ENCODE measurements at places on chromosomes 7 and 10.

DNA sequence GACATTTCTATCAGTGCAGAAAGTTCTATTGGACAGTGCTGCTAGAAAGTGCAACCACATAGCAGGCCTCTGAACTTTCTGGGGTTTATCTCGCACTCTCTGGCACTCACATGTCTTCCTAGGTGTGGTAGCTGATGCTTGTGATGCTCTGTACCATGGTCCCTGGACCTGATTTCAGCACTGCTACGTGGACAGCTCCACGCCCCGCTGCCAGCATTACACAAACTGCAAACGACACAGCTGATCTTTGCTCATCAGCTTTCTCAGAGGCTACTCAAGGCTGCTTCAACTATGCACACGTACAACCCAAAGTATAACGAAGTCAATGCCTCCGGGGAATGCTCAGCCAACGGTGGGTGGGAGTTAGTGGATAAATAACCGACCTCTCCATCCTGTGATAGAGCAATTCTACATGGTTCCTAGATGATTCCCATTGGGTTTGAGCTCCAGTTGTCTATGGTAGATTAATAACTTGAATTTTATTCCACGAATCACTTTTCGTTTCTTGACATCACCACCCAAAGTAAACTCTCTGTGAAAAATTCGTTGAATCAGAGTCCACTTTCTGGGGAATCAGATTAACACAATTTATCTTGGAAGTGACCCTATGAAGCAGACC is 302.5 kb downstream of the ACTR3B start:
- no peak overlapping the region for H3K4me3 ChIP-seq
- no peak overlapping the region for H3K27ac ChIP-seq
- H3K4me1 ChIP-seq: no peaks in the 10 kb centered on the region
- no peaks in the 10 kb centered on the region for H3K27me3 ChIP-seq
- H3K36me3 ChIP-seq: no peaks in the 10 kb centered on the region

- H3K4me3 ChIP-seq: no peak overlapping the region
- no peak for DNase-seq
- no peaks in the 10 kb centered on the region for H3K4me1 ChIP-seq
- no peaks in the 10 kb centered on the region for H3K27me3 ChIP-seq
- H3K36me3 ChIP-seq: no peaks in the 10 kb centered on the region
Measured at GRCh38 chr10:103181244-103181643, 11.8 kb downstream of the NT5C2 start.

DNA sequence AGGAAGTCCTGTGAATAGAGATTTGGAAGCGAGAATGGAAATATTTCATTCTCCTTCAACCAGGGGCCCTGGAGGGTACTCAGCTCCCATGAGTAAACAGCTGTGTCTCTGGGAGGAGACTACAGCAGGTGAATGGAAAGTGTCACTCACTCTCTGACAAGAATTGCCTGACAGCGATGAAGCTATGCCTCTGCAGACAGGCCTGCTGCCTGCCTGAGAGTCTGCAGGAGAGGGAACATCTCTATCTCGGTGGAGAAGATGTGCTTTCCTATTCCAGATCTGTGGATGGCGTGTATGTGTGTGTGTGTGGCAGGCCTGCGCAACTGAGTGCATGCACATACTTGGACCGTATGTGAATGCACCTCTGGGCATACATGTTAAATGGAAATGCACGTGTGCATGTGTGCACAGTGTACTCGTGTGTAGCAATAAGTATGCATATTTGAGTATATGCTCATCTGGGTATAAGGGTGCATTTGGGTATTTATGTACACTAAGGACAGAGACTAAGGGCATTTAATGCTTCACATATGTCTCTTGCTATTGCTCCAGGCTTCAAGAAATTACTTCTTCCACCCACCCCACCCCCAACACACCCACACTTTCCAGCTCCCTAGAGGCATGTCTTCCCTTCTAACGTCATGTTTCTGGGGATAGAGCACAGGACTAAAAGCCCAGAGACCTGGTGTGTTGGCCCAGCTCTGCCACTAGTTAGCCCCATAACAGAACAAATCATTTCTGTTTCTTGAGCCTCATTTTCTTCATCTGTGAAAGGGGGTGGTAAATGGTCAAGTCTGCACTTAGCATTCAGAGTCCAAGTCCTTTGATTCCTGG is 4.6 kb upstream of the ADCYAP1R1 start:
- peaks cover 20% of the 10 kb centered on the region for H3K27me3 ChIP-seq
- no peaks in the 10 kb centered on the region for H3K4me1 ChIP-seq

- H3K4me1 ChIP-seq: no peaks in the 10 kb centered on the region
- DNase-seq: no peak
- no peak overlapping the region for H3K27ac ChIP-seq
Measured at GRCh38 chr7:123865517-123866117, 20.6 kb downstream of the HYAL4 start.

GRCh38 chr10:72375585-72375984 is 20.9 kb upstream of the DNAJB12 start:
- DNase-seq: no peak
- no peaks in the 10 kb centered on the region for H3K27me3 ChIP-seq
- H3K4me1 ChIP-seq: no peaks in the 10 kb centered on the region
- no peak overlapping the region for H3K27ac ChIP-seq

DNA sequence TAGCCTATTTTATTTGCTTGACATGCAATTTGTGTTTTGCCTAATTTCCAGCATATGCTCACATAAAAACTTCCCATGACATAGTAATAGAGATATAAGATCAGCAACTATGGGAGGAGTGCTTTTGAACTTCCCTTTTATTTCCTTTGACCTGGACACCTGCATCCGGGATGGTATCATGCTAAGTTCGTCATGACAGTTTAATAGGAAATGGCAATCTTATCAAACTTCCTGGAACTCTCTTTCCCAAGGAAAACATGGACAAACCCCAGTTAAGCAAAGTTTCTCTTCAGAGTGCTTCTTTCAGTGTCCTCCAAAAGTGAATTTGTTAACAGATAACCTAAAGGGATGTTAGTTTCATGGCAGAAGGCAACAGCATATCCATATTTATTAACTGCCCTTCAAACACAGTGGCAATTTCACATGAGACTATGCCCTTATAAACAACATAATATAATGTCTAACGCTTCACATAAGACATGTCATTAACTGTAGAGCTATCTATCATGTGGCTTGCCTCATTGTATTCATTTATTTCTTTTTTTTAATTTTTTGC is 474.7 kb upstream of the SEMA3A start:
- no peaks in the 10 kb centered on the region for H3K36me3 ChIP-seq
- no peaks in the 10 kb centered on the region for H3K4me1 ChIP-seq
- H3K27ac ChIP-seq: no peak overlapping the region

DNA sequence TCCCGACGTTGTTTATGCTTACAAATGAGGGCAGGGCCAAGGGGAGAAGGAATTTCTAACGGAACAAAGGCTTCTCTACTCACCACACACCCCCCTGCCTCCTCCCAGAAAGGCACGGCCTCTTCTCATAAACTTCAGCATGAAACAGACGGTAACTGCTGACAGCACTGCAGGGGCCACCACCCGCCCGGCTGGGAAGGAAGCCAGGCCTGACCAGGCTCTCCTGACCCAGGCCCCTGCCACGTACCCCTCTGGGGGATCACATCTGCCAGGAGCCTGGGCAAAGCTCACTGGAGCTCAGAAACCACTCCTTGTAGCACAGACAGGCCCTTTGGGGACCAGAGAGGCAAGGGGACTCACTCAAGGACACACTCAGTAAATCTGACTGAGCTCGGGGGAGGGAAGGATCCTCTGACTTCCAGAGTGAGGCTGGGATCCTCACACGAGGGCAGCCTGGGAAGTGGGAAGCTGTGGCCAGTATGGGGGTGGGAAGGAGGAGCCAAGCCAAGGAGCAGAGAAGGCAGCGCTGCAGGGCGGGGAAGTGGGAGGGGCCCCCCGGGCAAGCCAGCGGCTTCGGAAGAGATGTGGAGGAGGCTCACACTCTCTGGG is 46.1 kb downstream of the ZCCHC24 start:
- no peak overlapping the region for H3K4me3 ChIP-seq
- DNase-seq: no peak
- H3K27ac ChIP-seq: no peak overlapping the region
- H3K27me3 ChIP-seq: no peaks in the 10 kb centered on the region

DNA sequence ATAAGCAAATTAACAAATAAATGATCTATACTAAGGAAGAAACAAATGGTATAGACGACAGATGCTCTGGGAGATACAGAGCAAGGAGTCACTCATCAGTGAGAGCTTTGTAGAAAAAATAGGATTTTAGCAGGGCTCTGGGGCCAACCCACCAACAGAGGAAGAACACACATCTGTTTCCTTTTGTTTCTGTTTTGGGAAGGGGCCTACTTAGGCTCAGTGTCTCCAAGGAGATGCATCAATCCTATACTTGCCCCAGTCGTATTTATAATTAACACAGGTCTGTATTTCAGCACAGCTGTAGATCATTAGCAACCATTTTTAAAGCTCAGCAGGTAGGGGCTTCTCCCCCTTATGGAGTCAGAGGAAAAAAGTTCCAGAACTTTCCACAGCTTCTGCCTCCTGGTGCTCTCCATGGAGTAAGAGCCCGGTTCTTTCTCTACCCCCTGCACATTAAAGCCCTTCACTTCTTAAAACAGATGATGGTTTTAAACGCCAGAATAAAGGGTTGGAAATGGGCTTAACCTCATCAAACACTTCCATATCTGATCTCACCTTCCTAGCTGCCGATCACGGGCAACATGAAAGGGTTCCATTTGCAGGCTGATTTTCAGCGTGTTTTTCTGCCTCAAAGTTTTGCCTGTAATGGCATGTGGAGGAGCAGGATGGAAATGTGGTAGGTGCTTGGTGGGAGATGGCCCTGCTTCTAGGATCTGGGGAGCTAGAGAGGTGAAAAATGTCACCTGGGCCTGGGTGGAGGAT is 291.7 kb downstream of the TCF7L2 start:
- no peak overlapping the region for H3K4me3 ChIP-seq
- DNase-seq: no peak
- no peaks in the 10 kb centered on the region for H3K36me3 ChIP-seq
- no peaks in the 10 kb centered on the region for H3K27me3 ChIP-seq
- no peaks in the 10 kb centered on the region for H3K4me1 ChIP-seq

Measured in breast epithelium (tissue), 4 donors.